Fibroblast of skin of left biceps (primary cell): ENCODE measurements at places on chromosomes 4 and X.

DNA sequence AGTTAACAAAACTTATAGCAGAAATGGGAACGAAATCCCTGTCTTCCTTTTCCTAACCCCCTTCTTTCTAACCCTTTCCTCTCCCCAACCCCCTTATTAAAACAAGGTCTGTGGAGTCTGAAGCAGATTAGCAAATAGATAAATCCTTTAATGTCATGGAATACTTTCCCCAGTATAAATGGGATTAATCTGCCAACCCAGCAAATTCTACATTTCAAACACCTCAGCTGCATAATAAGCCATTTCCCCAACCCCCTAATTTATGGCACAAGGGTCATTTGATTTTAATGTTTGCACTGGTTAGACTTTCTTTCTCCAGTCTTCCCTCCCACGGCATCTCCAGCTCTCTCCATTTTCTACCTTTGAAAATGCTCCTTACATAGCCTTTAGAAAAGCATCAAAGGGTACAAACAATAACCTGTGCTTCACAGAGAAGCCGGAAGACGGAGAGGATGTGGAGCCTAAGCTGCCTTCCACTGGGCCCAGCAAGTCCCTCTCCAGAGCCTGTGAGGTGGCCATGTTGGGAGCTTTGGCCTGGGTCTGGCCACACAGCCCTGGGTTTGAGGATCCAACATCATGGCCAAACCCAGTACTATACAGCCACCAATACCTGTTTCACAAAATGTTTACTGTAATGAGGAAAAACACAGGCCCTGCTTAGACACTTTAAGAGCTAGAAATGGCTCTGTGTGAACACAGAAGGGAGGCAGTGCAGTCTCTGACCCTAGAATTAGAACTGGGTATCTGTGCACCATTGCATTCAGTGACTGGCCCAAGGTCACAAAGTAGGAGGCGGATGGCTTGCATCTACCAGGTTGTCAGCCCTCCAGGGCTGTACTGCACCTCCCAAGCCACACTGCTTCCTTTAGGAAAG lies 56.9 kb upstream of the SPRY1 start:
- DNase-seq, result no peak

DNA sequence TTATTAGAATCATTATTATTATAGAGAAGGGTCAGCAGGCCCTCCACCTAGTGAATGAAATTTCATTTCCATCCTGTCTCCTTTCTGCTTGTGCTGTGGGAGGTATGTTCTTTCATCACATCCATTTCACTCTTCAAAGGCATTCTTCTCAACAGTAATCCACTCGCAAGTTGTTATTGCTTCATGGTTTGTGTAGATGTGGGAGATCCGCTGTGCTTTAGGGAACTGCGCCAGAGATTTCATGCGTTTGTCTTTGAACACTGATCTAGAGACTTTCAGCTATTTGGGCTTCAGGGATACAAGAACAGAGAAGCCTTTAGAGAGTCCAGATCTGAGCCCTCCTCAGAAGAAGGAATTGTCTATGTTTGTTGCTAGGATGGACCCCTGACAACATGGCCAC lies 53.5 kb upstream of the PUDP start:
- DNase-seq, result no peak

DNA sequence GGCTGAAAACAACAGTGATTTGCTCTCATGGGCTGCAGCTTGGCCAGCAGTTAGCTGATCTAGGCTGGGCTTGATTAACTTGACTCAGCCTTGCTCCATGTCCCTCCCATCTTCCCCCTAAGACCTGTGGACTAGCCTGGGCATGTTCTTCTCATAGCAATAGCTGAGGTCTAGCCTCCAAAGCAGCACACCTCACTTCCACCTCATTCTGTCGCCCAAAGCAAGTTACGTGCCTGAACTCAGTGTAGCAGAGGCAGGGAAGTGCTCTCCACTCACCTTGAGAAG lies 62.2 kb downstream of the EVC start:
- DNase-seq, result no peak

DNA sequence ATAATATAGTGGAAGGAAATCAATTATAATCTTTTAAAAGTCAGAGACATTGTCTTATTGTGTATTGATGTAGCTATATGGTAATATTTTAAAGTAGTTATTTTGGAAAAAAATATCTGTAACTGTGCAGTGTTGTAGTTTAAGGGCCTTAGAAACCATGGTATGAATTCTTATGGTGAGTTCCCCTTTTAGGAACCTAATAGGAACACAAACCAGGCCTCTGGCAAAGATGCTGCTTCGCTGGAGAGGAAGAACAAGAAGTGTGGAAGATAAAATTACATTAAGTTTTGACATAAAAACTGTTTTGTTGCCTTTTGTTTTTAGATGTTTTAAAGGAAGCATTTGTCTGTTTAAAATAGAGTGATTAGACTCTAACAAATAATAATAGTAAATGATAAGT lies 10.9 kb upstream of the TMPRSS11D start:
- DNase-seq, result no peak
